ENCODE measurements at places on chromosomes 6 and 20.
A peak's percentile ranks its signal among the peaks of the same experiment; 100 is the strongest.

DNA sequence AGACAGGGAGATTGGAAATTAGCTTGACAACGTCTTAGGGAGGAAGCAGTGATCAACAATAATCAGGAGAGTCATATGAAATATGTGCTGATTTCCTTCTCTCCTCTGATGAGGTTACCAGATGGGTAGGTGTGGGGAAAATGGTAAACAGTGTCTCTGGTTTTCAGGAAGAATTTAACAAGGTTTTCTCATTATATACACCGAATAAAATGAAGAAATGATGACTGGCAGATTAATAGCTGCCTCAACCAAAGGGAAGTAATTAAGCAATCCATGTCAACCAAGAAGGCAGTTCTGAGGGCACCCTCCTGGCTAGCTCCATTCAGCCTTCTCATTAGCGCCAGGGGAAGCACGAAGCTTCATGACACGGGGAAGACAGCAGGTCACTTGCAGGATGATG is 12.7 kb upstream of the RAMACL start:
- no peak for DNase-seq

- no peak for DNase-seq
Observed at GRCh38 chr20:46408281-46408731, 1.9 kb upstream of the ELMO2 start.

DNA sequence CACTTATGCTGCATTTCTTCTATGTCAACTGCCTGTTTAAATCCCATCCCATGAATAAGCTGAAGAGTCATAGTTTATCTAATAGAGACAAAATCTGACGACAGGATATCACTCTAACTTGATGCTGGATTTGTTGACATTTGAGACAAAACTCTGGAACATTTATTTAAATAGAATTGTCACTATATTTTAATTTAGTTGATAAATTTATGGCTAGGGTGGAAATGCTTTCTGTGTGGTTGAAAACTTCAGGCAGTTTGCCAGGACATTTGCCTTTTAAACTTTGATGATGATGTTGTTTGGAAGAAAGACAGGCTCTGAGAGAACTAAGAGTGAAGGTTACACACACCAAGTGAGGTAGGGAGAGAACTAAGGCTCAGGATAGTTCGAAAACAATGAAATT is 68.1 kb downstream of the GJA1 start:
- DNase-seq, result no peak

GRCh38 chr6:44058617-44059358 is 68.5 kb downstream of the MRPL14 start:
- DNase-seq, result no peak

- no peak for DNase-seq
Observed at GRCh38 chr6:3545156-3545555, 88.3 kb upstream of the SLC22A23 start.

DNA sequence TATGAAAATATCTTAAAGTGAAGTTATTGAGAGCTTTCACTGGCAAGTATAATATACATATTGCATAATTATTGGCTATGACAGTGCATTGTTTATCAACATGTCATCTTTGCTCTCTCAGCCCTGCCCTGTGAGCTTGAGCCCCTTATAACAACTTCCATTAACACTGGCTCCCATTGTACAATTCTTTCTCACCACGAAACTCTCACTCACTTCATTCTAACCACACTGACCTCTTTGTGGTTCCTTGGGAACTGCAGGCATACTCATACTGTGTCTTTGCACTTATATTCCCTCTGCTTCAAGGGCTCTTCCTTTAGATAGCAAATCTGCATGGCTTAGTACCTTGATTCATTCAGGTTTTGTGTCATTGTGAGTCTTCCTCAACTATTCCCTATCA is 411.8 kb downstream of the CDKAL1 start:
- no peak for DNase-seq

DNA sequence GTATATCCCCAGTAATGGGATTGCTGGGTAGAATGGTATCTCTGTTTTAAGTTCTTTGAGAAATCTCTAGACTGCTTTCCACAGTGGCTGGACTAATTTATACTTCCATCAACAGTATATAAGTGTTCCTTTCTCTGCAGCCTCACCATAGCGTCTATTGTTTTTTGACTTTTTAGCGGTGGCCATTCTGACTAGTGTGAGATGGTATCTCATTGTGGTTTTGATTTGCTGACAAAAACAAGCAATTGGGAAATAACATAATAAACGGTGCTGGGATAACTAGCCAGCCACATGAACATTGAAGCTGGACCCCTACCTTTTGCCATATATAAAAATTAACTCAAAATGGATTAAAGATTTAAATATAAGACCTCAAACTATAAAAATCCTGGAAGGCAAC is 14.2 kb downstream of the OR2A4 start:
- no peak for DNase-seq

GRCh38 chr20:62472138-62472940 is 3.5 kb downstream of the GATA5 start:
- DNase-seq, result no peak

DNA sequence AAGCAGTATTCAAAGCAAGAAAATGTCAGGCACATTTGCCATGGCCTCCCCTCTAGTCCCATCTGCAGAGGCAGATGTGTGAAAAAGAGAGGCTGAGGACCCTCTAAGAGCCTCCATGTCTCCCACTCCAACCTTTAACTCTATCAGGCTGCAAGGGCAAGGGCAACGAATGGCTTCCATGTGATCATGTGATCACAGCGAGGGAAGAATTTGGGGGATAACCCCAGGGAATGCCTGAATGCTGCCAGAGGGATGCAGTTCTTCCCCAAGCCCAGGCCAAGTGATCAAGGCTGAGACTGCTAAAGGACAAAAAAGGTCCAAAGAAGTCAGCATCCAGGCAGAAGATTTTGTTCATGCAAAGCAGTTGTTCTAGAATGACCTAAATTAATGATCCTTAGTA is 4.9 kb downstream of the CHD6 start:
- no peak for DNase-seq

DNA sequence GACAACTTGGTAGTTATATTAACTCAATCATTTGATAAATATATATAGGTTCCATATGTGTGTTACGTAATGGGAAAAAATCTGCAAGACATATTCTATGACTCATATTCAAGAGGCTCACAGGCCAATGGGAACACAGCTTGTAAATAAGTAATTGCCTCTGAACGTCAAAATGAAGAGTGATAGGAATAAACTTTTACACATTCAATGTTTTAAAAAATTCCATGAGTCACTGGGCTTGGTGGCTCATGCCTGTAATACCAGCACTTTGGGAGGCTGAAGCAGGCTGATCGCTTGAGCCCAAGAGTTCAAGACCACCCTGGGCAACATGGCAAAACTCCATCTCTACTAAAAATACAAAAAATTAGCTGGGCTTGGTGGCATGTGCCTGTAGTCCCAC is 209.4 kb upstream of the MCHR2 start:
- DNase-seq, result peak; percentile 10

DNA sequence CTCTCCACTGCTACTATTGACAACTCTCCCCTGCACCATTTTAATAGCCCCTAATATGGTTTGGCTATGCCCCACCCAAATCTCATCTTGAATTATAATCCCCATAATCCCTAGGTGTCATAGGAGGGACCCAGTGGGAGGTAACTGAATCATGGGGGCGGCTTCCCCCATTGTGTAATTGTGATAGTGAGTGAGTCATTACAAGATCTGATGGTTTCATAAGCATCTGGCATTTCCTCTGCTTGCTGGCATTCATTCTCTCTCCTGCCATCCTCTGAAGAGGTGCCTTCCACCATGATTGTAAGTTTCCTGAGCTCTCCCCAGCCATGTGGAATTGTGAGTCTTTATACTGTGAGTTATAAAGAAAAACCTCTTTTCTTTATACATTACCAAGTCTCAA is 74.1 kb upstream of the TCF21 start:
- no peak for DNase-seq

DNA sequence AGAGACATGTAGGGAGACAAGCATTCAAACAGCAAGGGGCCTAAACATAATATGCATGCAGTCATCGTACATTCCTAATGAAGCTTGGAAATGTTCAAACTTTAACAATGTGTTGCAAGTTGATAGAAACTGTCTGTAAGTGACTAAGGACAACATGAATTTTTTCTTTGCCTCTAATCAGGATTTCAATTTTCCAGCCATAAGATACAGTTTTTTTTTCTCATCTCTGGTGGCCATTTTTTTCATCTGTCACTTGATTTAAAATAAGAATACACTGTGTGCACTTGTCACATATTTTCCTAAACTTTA is 22.2 kb upstream of the MTRF1L start:
- DNase-seq, result no peak

- no peak for DNase-seq
Observed at GRCh38 chr20:23959054-23959453, 29.5 kb downstream of the GGTLC1 start.

DNA sequence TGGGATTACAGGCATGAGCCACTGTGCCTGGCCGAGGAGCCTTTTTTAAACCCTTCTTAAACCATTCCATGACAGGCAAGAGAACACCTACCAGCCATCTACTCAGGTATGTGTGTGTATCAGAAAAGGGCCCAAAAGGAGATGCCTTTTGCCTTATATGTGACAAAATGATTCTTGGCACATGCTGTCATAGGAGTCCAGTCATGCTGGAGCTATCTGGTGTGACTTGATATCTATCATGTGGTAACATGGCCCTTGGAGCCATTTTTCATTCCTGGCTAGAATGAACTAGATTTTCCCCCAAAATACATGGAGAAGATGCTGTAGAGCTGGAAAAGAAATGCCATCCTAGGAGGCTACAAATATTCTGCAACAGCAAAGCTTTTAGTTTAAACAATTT is 129.1 kb downstream of the DST start:
- no peak for DNase-seq

DNA sequence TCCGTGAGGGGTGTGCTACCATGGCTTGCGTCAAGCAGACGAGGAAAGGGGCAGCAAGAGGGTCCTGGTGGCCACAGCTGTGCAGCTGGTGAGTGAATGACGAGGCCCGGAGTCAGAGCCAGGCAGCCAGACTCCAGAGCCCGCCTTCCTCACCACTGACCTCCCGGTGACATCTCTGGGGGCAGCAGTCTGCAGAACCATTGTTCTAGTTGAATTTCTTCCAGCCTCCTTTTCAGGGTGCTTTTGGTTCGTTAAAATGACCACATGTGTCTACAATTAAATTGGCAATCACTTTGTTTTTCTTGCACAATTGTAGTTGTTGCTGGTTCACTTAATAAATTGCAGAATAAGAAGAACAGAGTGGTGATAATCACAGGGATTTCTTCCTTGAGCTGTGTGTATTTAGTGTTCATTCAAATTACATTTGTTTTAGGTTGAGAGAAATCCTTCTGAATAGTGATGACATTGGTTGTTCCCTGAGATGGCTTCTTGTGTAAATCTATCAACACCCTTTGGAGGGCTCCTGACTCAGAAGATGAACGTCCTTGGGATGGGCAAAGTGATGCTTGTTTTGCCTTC is 96.4 kb downstream of the TULP4 start:
- DNase-seq, result no peak

DNA sequence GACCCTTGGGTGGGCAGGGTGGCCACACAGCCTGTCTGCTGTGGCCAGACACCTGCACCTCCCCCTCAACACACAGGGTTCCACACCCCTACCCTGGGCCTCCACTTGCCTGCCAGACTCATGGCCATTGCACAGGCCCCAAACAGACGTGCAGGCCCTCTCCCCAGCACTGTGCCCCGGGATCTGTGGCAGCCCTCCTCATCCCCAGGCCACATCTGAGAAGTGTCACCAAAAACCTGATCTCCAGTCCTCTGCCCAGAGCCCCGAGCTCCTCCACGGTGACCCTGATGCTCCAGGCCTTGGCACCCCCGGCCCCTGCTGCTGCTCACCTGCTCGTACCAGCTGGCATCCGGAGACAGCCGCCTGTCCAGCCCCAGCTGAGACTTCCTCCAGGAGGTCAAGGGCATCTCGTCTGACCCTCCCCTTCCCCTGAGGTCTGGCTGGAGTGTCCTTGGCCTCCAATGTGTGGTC is 160.1 kb downstream of the DLL1 start:
- DNase-seq, result no peak

DNA sequence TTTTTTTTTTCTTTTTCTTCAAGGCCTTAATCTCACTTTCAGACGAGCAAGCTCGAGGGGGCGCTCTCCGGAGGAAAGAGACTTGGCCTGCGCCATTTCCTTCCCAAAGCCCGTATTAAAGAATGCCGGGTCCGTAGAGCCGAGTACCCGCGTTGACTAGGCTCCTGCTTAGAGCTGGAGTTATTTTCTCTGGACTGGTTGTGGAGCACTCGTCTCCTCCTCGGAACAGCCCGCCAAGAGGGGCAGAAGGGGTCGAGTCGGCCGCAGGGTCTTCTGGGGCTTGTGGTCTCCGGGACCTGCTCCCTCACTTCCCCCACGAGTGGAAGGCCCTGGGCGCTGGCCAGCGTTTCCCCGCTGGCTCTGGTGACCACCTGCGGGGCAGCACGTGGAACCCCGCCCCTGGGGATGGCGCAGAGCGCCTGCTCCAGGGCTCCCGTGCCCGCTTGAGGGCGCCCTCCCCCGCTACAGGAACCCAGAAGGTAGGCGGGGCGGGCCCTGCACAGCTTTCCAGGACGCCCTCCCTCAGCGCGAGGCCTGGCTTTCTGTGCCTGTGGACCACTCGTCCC is 2.7 kb upstream of the MEI4 start:
- DNase-seq, result no peak

DNA sequence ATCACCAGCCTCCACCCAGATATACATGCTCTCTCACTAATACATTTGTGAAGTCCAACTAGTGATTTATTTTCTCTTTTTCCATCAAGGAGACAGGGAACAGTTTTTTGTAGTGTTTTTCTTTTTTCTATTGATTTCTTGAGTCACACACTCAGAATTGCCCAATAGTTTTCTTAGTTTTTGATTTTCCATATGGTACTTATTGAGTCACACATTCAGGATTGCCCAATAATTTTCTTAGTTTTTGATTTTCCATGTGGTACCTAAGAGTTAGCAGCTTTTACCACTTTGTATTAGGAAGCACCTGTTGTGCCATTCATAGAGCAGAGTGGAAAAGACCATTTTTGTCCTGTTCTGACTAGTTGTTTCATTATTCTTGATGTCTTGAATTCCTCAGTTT is 1268.8 kb downstream of the EPHA7 start:
- no peak for DNase-seq

- no peak for DNase-seq
Observed at GRCh38 chr20:49185071-49185761, 2.9 kb downstream of the STAU1 start.
